Occipital lobe (tissue), 3 donors: ENCODE measurements at places on chromosomes 7 and 10. TPM values are rescaled to one million over a fixed set of nuclear protein-coding genes. Genes with fewer than 3 reads are reported as not detected.

The FBXL15 gene
- total RNA-seq, result 14.2 TPM

The COL13A1 gene
- total RNA-seq, result 1.7 TPM

The PRKCQ gene
- total RNA-seq, result 1.4 TPM

The GGCT gene
- 17.6 TPM for total RNA-seq

The WASHC2C gene
- total RNA-seq, result 31.5 TPM

The AKR1E2 gene
- 49.0 TPM for total RNA-seq
